CD14-positive monocyte (primary cell): ENCODE measurements at places on chromosomes 7 and 10. TPM values are rescaled to one million over a fixed set of nuclear protein-coding genes. Genes with fewer than 3 reads are reported as not detected.

GRCh38 chr7:40786909-40787308 is 652.1 kb downstream of the SUGCT start:
- H3K27me3 ChIP-seq: no peaks in the 10 kb centered on the region
- no peaks in the 10 kb centered on the region for H3K36me3 ChIP-seq
- no peak overlapping the region for H3K4me3 ChIP-seq
- DNase-seq: no peak
- H3K4me1 ChIP-seq: no peaks in the 10 kb centered on the region

GRCh38 chr7:6256677-6257535 is 15.5 kb downstream of the CYTH3 start:
- DNase-seq: no peak
- H3K36me3 ChIP-seq: no peaks in the 10 kb centered on the region
- H3K4me3 ChIP-seq: no peak overlapping the region
- H3K27ac ChIP-seq: no peak overlapping the region
- peaks cover 12% of the 10 kb centered on the region for H3K4me1 ChIP-seq

- no peak overlapping the region for H3K4me3 ChIP-seq
- no peak overlapping the region for H3K27ac ChIP-seq
- DNase-seq: no peak
- H3K4me1 ChIP-seq: no peaks in the 10 kb centered on the region
- H3K36me3 ChIP-seq: no peaks in the 10 kb centered on the region
Observed at GRCh38 chr10:24501056-24501711, 222.5 kb downstream of the ARHGAP21 start.

- H3K27ac ChIP-seq: no peak overlapping the region
- no peak for DNase-seq
- H3K4me3 ChIP-seq: no peak overlapping the region
- no peaks in the 10 kb centered on the region for H3K36me3 ChIP-seq
- peaks cover 39% of the 10 kb centered on the region for H3K27me3 ChIP-seq
Observed at GRCh38 chr7:33909318-33909717, 4.0 kb downstream of the BMPER start.

The FRMD4A gene
- polyA plus RNA-seq: not detected

The SFTPA1 gene
- not detected for polyA plus RNA-seq

The SPDYE2B gene
- polyA plus RNA-seq: not detected

DNA sequence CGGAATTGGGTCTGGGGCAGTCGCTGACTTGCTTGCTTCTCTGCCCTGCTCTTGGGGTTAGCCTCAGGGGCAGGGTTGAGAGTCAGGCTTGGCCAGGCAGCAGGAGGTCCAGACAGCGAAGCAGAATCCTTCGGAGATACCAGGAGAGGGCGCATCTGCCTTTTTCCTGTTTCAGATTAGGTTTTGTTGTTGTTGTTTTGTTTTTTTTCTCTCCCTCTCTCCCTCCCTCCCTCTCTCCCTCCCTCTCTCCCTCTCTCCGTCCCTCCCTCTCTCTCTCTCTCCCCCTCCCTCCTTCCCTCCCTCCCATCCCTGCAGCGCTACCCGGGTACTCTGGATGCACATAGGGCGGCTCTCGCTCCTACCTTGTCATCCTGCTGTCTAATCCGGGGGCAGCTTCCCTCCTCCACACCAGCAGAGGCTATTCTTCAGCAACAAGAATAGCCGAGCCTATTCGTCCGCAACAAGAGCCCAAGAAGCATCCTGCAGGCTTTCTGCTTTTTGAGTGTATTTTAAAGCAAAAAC is 758 bp upstream of the OPTN start:
- peak overlapping the region; percentile 41 for H3K4me3 ChIP-seq
- DNase-seq: peak; percentile 34
- no peaks in the 10 kb centered on the region for H3K36me3 ChIP-seq
- H3K27ac ChIP-seq: no peak overlapping the region
- peaks cover 16% of the 10 kb centered on the region for H3K27me3 ChIP-seq
- H3K4me1 ChIP-seq: peaks cover 11% of the 10 kb centered on the region

GRCh38 chr7:75802552-75802821 is 11.1 kb downstream of the CCL24 start:
- H3K27ac ChIP-seq: no peak overlapping the region
- H3K36me3 ChIP-seq: no peaks in the 10 kb centered on the region
- no peak overlapping the region for H3K4me3 ChIP-seq
- DNase-seq: no peak

The CPA2 gene
- polyA plus RNA-seq: not detected

The NPY gene
- not detected for polyA plus RNA-seq

- H3K27ac ChIP-seq: no peak overlapping the region
- no peak for DNase-seq
Observed at GRCh38 chr10:126302476-126302756, 85.9 kb downstream of the ADAM12 start.

The HPSE2 gene
- polyA plus RNA-seq: not detected

The ZNF25 gene
- 5.5 TPM for polyA plus RNA-seq

DNA sequence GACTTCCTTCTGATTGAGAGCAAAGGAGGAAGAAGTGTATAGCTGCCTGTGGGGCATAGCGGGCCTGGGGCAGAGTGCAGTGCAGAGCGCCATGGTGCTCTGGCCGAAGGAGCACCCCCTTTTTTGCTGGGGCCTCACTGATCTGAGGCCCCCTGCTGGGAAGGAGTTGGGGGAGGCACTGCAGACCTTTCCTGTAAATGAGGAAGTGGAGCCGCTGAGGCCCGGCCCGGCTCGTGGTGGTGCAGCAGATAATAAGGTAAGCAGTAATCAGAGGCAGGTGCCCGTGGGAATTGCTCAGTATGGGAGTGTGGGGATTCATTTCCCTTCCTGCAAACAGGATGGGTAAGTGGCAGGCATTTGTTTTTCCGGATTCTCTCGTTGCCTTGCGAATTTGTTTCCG is 373.7 kb upstream of the MKI67 start:
- no peak for DNase-seq
- H3K4me1 ChIP-seq: no peaks in the 10 kb centered on the region
- no peak overlapping the region for H3K27ac ChIP-seq
- no peaks in the 10 kb centered on the region for H3K36me3 ChIP-seq
- H3K4me3 ChIP-seq: no peak overlapping the region
- H3K27me3 ChIP-seq: no peaks in the 10 kb centered on the region

- no peak overlapping the region for H3K27ac ChIP-seq
- no peak for DNase-seq
- no peaks in the 10 kb centered on the region for H3K36me3 ChIP-seq
- no peaks in the 10 kb centered on the region for H3K27me3 ChIP-seq
Observed at GRCh38 chr7:44236333-44236728, 35.6 kb downstream of the YKT6 start.

DNA sequence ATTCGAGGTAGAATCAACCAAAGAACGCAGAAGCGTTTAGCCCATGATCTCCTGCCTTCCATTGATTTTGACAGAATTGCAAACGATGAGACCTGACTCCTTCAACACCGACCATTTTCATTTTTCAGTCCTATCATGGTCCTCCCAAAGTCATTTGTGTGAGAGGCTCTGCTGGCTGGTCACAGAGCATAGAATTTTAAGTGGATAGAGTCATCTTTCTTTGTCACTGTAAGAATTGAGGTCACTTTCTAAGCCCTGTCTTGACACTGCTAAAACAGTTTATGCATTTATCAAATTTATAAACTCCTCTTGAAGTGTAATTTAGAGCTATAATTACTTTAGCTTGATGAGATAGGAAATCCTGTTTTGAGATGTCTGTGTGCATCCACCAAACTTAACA is 72.0 kb downstream of the UBE3C start:
- H3K27me3 ChIP-seq: no peaks in the 10 kb centered on the region
- no peak overlapping the region for H3K27ac ChIP-seq
- H3K36me3 ChIP-seq: peaks cover 87% of the 10 kb centered on the region
- no peak for DNase-seq
- H3K4me1 ChIP-seq: no peaks in the 10 kb centered on the region

DNA sequence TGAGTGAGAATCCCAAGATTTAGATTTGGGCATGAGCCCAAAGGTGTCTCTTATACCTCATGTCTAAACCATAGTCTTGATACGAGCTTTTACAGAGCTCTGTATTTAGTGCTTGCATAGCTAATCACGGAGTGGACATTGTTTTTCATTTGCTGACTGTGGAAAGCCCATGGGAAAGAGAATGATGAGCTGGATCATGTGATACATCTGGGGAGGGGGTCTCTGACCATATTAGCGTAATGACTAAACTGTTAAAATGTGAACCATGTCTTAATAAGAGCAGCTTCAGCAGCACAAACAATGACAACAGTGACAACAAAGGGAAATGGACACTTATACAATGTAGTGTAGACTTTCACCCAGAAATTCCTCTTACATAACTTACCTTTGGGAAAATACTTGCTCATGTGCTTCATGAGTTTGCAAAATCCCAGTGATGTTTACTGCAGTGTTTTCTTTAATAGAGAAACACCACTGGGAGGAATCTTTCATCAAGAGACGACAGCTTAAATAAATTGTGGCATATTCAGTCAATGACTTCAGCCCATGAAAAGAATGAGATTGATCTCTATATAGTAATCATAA is 44.0 kb upstream of the ITGB1 start:
- H3K4me1 ChIP-seq: peaks cover 20% of the 10 kb centered on the region
- no peak for DNase-seq
- no peak overlapping the region for H3K4me3 ChIP-seq
- no peaks in the 10 kb centered on the region for H3K27me3 ChIP-seq

GRCh38 chr7:112160130-112160770 is 45.9 kb downstream of the DOCK4 start:
- H3K27ac ChIP-seq: no peak overlapping the region
- DNase-seq: no peak
- H3K4me3 ChIP-seq: no peak overlapping the region
- H3K27me3 ChIP-seq: peaks cover 2% of the 10 kb centered on the region

DNA sequence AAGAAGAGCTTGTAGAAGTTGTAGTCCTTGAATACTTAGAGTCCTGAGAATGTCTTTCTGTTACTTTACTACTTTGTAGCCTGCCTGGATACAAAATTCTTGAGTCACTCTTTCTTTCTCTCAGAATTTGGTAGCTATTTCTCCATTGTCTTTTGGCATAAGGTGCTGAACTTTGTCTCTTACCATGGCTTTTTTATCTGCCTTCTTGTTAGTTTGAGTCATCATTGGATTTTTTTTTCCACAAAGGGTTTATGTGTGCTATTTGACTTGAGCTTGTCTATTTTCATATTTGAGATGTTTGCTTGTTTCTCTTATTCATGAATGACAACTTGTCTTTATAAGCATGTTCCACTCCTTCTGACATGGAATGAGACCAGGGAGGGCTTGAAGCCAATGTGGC is 74.5 kb upstream of the EXOC6 start:
- H3K4me3 ChIP-seq: no peak overlapping the region
- H3K36me3 ChIP-seq: no peaks in the 10 kb centered on the region
- no peak overlapping the region for H3K27ac ChIP-seq
- no peak for DNase-seq
- no peaks in the 10 kb centered on the region for H3K27me3 ChIP-seq

The CYP2C8 gene
- not detected in 2 replicates for polyA plus RNA-seq

DNA sequence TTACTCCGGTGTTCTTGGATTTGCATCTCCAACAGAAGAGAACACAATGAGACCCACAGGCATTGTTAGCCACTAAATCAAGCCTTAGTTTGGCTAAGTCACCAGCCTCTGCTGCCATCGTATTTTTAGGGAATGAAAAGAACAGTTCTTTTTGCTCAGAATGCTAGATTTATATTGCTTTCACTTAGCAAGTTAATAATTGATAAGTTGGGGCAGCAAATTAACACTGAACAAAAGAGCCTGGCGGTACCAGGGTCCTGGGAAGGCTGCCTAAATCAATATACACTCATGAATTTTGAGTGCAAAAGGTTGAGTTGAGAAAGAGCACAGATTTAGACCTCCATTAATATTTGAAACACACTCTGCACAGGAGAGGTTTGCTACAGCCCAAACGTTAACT is 767.7 kb downstream of the TYW1 start:
- no peak for DNase-seq
- no peaks in the 10 kb centered on the region for H3K4me1 ChIP-seq
- no peaks in the 10 kb centered on the region for H3K27me3 ChIP-seq
- H3K4me3 ChIP-seq: no peak overlapping the region
- no peak overlapping the region for H3K27ac ChIP-seq
- H3K36me3 ChIP-seq: no peaks in the 10 kb centered on the region
